CD4-positive, alpha-beta T cell treated with Interleukin-17A for 4 hours (primary cell): ENCODE measurements at places on chromosomes 6 and 20.

GRCh38 chr20:57738484-57738883, 28.7 kb upstream of the PMEPA1 start:
- DNase-seq = no peak

DNA sequence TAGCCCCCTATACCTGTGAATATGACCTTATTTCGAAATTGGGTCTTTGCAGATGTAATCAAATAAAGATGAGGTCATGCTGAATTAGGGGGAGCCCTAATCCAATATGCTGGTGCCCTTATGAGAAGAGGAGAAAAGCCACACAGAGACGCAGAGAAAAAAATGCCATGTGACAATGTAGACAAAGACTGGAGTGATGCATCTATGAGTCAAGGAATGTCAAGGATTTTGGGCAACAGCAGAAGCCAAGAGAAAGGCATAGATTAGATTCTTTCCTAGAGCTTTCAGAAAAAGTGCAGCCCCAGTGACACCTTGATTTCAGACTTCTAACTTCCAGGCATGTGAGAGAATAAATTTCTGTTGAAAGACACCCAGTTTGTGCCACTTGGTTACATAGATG, 47.4 kb upstream of the HS3ST5 start:
- DNase-seq = no peak

- peak; percentile 77 for DNase-seq
Measured at GRCh38 chr20:2101057-2101864, at the start of gene STK35. STK35 (plus strand) TSS chr20:2101827; CDS start chr20:2101882, 55 bp downstream.

- no peak for DNase-seq
Measured at GRCh38 chr6:36378243-36378920, 9.1 kb downstream of the ETV7 start.

- DNase-seq = no peak
Measured at GRCh38 chr6:39816747-39817146, 24.6 kb downstream of the DAAM2 start.
